ENCODE measurements at places on chromosomes 4 and X.

DNA sequence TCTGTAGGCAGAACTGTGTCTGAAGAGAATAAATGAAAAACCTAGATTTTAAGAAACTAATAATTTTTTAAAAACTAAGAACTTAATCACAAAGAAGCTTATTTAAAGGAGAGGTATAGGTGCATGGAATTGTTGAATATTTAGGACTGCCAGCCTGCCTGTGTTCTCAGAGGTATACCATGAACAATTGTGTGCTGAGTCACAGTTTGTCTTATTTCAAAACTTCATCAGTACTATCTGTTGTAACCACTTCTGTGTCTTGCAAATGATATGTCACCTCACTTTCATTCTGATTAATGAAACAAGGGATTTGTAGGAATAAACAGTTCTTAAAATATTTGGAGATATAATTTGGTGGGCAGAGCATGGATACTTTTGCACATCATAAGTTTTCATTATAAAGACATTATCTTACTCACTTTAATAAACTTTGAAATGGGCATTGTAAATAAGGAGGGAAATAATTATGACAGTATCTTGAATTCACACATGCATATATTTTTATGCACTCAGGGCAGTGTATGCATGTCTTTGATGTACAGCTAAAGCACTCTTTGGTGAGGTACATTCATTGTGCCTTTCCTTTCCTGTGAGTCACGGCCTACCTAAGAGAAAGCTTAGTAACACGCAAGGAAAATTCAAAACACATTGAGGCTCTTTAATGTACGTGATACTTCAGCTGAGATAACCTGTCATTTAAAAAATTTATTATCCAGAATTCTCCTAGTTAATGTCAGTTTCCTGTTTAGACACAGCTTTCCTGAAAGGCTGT is 31.7 kb downstream of the STOX2 start:
- DNase-seq: no peak

- no peak for DNase-seq
Measured at GRCh38 chrX:19899217-19899788, 11.9 kb upstream of the SH3KBP1 start.

DNA sequence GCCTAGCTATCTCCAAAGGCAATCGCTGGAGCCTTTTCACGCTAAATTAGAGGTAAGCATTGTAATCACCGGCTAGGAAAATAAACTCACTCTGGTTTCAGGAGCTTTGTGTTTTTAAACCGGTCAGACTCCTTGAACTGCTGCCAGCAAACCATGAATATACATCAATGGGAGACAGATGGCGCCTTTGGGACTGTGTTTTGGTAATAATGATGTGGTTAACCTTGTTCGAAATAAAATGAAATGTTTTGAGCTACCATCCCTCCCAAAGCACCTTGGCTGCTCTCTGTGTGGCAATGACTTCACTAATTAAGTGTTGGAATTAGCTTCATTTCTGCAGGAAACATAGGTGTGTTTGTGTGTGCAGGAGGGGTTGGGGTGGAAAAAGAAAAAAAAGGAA is 65.3 kb downstream of the CLNK start:
- peak; percentile 96 for DNase-seq

GRCh38 chr4:139279760-139280620 is at the start of gene MGARP:
TSS of gene MGARP (minus strand) at chr4:139280225. CDS start at chr4:139280158, 67 bp downstream.
- no peak for DNase-seq

- DNase-seq: no peak
Measured at GRCh38 chr4:8350841-8351461, 81.4 kb downstream of the HTRA3 start.

- DNase-seq: peak; percentile 93
Measured at GRCh38 chr4:17142232-17142711, 243.8 kb upstream of the LDB2 start.

DNA sequence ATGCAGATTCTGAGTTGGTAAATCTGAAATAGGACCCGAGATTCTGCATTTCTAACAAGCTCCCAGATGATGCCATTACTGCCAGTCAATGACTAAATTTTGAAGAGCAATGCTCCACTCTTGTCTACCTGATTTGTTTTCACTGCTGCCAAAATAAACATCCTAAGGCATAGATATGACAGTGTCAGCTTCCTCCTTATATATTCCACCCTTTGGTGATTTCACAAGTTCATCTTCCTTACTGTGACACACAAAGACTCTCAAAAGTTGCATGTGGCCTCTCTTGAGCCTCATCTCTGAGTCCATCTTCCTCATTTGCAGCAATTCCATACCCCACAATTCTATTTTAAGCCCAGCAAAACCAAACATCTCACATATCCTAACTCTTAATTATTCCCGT is 110.9 kb downstream of the FBXW7 start:
- no peak for DNase-seq

GRCh38 chrX:130851569-130851968 is 51.4 kb downstream of the ENOX2 start:
- DNase-seq: peak; percentile 2

DNA sequence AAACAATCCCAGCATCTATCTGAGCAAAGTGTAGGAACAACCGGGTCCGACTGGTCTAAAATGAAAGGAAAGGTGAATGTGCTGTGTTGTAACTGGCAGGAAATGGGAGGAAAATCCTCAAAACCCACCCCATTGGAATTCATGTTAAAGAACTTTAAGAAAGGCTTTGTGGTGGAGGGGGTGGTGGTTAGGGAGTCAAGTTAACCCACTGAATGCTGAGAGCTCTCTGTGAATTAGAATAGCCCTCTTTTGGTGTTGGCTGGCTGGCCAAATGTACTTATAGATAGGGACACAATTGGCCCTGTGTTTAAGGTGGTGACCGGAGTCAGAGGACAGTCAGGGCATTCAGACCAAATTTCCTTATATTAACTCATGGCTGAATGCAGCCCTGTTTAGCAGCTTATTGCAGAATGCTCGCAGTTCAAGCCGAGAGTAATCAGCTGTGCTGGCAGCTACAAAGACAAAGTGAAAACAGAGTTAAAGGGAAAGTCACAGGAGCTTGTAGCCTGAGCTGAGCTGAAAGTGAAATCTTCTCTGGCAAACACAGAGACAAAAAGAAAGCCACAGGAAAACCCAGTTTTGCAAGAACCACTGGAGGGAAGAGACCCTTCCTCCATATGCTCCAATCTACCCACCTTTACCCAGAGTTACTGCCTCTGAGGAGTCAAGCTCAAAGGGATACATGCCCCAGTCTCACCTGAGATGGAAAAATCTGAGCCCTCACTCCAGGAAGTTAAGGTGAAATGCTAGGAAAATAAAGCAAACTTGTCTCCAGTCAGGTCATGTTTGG is 38.5 kb upstream of the UGT2B7 start:
- no peak for DNase-seq

- DNase-seq: no peak
Measured at GRCh38 chr4:182724414-182724813, 192.8 kb downstream of the DCTD start.

DNA sequence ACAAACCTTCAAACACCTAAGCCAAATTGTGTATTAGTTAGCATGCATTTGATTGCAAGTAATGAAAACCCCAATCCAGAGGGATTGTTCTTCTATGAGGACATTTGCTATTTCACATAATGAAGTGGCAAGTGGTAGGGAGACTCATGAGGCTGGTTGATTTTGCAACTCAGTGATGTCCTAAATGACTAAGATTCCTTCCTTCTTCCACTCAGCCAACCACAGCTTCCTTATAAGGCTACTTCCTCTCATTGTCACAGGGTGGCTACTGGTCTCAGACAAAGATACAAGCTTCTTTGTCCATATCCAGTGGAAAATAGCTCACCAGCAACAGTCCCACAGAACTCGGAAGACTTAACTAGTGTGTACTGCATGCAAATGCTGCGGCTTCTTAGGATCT is 5.3 kb upstream of the OTC start:
- DNase-seq: peak; percentile 5

DNA sequence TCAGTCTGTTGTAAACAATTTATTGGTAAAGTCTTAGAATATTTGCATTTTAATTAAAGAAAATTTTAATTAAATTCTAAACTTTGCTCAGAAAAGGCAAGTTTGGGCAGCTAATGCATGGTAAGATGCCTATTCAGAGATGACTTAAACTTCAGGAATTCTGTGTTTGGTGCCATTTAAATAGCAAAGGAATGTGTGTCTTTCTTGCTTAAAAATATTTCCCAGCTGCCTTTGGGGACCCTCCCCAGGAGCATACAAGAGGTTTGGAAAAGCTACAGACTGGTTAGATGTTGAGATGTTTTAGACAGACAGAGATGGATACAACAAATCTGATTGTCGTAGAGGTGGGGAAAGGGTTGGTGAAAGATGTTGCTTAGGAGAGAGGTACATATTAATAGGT is 36.5 kb downstream of the AFF2 start:
- DNase-seq: peak; percentile 5

DNA sequence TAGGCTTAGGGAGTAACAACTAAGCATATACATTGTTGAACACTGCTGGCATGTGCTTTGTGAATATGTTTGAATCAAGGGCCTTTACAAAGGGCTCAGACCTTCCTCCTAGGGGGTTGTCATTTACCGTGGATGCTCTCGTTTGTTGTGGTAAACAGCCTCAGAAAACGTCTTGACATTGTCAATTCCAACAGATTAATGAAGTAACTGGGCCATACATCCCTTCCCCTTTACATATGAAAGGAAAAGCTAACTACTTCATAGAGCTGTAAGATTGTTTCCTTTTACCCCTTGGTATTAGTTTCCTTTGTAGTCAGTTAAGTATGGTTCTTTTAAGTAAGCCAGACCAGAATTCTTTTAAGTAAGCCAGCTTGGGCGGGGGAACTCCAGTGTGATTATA is 42.9 kb downstream of the FAT4 start:
- no peak for DNase-seq

GRCh38 chr4:81648576-81649275 is 177.0 kb upstream of the RASGEF1B start:
- DNase-seq: peak; percentile 46

- DNase-seq: no peak
Measured at GRCh38 chr4:56062106-56062505, 113.4 kb downstream of the CEP135 start.

DNA sequence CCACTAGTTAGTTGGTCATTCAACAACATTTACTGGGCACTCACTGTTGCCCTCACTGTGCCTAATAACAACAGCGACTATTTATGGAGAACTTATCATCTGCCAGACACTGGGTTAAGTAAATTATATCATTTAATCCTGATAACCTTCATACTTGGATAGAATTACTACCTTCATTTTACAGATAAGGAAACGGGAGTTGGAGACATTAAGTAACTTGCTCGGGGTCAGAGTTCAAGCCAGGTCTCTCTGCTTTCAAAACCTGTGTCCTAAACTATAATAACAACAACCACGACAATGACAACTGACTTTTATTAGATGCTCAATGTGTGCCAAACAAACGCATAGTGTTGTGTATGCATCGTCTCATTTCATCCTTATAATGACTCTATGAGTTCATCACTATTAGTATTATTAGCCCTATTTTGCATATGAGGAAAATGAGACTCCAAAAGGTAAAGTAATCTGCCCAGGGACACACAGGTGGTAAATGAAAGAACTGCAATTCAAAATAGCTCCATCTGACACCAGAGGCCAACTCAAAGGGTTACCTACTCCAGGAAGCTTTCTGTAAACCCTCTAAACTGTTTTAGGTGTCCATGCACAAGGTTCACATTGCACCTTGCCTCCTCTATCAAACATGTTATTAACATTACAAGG is 98.4 kb upstream of the ACSL4 start:
- DNase-seq: no peak

DNA sequence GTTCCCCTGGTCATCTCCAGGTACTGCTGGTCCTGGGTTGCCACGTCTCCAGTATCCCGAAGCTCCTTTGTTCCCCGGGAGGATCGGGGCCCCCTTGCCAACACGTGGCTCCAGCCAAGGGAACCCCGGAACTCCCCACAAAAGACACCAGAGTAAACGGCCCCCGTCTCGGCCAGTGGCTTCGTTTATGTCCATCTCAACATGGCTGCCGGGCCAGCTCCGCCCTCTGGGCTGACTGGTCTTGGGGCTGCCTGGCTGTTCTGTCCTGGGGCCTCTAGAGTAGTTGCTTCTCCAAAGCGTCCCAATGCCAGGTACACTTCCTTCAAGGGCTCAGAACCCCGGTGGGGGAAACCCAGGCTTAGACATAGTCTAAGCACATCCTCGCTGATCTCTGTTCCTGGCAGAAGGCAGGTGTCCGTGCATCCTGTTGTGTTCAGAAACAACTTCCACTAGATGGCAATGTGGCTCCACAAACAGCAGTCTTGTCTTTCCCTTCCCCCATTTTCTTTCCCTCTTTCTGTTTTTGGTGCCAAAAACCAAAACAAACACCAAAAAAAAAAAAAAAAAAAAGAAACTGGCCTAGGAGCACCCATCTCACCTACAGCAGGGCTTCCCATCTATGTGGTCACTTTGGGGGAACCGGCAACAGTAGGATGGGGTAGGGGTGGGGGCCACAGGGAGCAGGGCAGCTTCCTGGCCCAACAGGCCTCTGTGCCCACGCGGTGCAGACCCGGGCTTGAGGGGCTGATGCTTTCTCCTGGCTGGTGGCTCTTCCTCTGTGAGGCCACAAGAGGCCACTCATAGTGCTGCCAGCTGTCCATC is 35.3 kb downstream of the NBDY start:
- peak; percentile 85 for DNase-seq

GRCh38 chrX:111095974-111096895 is at the start of gene PAK3:
TSS of gene PAK3 (plus strand) at chrX:111096191. CDS start at chrX:111123104, 26,913 bp downstream.
- peak; percentile 62 for DNase-seq

GRCh38 chrX:1763294-1763693 is 148.4 kb downstream of the ASMT start:
- DNase-seq: no peak

DNA sequence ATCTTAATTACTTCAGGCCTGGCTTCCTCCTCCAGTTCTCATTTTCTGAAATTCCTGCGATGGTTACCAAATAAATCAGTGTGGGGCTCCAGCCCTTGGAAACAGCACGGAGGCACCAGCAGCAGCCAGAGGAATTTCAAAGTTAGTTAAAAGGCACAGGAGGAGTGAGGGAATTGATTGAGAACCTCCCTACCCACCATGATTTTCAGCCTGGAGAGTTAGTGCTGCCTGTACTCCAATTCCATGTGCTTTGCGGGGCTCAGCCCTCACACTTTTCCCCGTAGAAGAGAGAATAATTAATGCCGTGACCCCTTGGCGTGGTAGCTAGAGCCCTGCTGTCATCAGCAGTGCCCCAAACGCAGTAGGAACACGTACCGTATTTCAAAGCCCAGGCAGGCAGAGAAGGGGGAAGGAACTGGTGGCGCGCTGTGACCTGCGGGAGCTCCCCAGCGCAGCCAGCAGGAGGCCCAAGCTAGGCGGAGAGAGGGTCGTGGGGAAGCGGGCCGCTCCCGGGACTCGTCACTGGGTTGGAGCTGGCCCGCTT is 84.0 kb upstream of the IGFBP7 start:
- no peak for DNase-seq

GRCh38 chrX:20361890-20362262 is 95.2 kb upstream of the RPS6KA3 start:
- DNase-seq: no peak

GRCh38 chr4:73683033-73683432 is 57.3 kb upstream of the CXCL8 start:
- no peak for DNase-seq
